HTR-8/SVneo (cell line): ENCODE measurements at places on chromosomes 11 and 22.
A peak's percentile ranks its signal among the peaks of the same experiment; 100 is the strongest.

DNA sequence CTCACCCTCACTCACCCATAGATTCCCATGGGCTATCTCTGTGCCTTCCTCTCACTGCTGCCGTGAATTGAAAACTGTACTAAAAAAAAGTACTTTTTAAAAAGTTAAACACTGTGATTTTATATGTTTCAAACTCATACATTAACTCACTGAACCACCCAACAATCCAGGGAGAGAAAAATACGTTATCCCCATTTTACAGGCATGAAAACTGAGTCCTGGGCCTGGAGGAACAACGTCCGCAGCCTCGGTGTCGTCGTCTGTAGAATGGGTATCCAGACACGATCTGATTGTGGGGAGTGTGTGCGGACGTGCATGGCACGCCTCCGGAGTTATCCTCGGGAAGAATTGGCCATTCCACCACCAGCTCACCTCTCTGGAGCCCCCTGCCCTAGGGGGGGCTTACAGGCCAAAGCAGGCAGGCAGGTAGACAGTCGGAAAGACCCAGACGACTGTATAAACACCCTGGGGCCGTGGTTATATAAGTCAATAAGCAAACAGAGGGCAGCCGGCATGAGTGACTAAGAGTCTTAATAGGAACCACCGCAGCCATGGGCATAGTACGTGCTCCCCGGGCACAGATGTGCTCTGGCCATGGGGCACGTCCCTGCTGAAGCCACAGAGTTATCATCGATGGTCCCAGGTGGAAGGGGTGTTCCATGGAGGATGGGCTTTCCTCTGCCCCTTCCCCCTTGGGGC is 7.1 kb upstream of the PDGFB start:
- no peak for DNase-seq

- DNase-seq: no peak
Observed at GRCh38 chr11:103749158-103749557, 287.3 kb upstream of the DDI1 start.

- no peak for DNase-seq
Observed at GRCh38 chr22:39215070-39215396, 29.7 kb downstream of the PDGFB start.

DNA sequence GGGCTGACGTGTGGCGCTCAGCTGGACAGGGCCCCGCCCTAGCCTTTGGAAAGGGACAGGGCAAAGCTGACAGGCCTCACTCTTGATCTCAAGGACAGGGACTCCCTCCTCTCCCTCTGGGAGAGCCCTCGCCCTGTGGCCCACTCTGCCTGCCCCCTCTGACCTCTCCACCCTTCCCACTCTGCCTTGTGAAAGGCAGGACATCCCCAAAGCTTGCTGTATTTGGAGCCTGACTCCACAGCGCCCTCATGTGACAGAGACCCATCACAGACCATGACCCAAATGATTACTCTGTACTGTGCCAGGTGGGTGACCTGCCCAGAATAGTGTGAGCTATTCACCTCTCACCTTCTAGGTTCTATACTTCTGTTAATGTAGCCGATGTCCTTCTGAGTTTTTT is 18.8 kb downstream of the P2RY2 start:
- DNase-seq: peak; percentile 56

- no peak for DNase-seq
Observed at GRCh38 chr22:30872285-30873041, 96.1 kb downstream of the MORC2 start.
